ENCODE measurements at places on chromosomes 2 and 18.
A peak's percentile ranks its signal among the peaks of the same experiment; 100 is the strongest.

GRCh38 chr2:59462422-59463197 is 1090.8 kb downstream of the BCL11A start:
- peak; percentile 32 for DNase-seq

DNA sequence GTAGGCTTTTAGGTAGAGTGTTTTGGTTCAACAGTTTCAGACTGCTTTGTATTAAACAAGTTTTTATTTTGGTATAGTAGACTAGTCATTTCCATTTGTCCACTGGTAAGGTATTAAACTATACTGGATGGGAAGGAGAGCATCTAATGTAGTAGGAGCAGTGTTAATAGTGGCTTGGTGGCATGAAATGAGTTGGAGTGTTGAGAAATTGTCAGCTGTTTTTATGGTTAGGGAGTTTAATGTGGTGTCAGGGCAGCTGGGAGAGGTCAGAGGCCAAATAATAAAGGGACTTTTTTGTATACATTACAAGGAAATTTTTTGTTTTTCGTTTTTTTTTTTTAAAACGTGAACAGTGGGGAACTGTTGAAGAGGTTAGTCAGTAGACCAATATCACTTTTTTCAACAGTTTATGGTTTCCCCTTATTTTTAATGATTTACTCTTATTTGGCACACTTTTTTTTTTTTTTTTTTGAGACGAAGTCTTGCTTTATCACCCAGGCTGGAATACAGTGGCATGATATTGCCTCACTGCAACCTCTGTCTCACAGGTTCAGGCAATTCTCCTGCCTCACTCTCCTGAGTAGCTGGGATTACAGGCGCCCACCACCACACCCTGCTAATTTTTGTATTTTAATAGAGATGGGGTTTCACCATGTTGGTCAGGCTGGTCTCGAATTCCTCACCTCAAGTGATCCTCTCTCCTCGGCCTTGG is 21.2 kb downstream of the ACTR3 start:
- DNase-seq: no peak

- no peak for DNase-seq
Measured at GRCh38 chr2:109517118-109517889, 96.5 kb downstream of the SEPTIN10 start.

DNA sequence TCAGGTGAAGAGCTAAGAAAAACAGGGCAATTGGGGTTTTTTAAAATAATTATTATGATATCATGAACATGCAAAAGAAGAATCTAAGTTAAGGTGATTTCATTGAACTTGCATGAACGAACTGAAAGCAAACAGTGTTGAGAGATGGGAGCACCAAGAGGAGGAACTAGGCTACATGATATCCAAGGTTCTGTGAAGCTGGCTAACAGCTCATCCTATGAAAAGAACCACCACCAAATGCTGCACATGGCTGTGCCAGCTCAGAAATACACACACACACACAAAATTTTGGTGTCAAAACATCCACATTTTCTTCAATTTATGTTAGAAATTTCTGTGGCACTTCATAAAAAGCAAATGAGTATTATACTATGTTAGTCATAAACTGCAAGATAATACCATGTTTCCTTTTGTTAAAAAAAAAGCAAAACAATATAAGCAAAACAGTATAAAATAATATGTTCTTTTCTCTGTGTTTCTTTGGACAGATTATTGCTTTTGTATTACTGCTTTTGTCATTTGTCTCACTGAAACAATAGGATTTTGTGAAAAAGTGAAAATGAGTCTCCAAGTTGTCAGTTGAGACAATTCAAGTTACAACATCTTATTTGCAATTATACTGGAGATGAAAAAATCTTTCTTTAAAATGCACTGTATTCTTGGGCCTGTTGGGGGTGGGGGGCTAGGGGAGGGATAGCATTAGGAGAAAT is 12.6 kb upstream of the TTC32 start:
- no peak for DNase-seq

DNA sequence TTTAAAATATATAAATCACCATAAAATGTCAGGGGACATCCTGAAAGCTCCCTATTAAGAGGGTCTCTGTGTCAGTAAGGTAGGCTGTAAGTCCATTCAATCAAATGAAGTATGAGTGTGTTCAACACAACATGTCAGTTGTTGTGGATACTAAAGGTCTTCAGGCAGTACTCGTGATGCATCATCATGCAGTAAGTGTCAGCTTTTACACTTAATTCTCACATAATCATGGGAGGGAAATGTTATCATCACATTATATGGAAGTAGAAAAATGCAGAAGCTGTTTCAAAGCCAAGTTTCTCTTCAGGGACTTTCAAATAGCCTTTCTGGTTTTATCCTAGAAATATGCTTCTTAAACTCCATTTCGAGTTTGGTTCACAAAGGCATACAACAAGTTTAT is 477.1 kb upstream of the ID2 start:
- DNase-seq: no peak

DNA sequence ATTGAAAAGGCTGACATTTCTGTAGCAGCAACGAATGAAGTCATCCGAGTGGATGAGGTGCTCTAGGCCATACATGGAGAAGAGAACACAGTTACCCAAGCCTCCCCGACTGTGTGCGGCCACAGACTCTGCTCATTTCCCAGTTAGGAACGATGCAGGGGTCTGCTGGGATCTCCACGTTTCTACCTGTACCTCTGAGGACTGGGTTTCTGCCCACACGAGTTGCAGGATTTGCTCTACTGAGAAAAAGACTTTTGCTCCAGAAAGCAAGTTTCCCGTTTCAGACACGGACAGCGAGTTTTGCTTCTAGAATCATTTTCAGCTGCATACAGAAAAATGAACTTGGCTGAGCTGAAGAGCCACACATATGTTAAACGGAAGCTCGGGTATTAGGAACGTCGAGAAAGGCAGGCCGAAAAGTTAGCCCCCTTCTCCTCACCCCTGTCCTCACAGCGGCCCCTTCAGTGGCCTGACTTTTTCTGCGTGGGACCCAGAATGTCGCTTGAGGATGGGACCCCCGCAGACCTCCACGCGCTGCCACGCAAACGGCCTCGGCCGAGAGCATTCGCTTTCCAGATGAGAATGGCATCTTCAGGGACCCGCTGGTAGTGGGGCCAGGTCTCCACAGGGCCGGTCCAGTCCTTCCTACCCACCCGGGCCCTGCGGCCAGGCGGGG is 582 bp upstream of the RAB31 start:
- no peak for DNase-seq

GRCh38 chr18:34084635-34085034 is 140.1 kb downstream of the NOL4 start:
- DNase-seq: no peak

DNA sequence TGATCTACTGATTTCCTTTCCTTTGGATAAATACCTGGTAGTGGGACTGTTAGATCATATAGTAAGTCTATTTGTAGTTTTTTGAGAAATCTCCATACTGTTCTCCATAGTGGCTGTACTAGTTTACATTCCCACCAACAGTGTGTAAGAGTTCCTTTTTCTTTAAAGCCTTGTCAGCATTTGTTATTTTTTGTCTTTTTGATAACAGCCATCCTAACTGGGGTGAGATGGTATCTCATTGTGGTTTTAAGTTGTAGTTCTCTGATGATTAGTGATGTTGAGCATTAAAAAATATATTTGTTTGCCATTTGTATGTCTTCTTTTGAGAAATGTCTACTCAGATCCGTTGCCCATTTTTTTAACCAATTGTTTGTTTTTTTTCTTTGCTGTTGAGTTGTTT is 33.9 kb upstream of the EPG5 start:
- no peak for DNase-seq

DNA sequence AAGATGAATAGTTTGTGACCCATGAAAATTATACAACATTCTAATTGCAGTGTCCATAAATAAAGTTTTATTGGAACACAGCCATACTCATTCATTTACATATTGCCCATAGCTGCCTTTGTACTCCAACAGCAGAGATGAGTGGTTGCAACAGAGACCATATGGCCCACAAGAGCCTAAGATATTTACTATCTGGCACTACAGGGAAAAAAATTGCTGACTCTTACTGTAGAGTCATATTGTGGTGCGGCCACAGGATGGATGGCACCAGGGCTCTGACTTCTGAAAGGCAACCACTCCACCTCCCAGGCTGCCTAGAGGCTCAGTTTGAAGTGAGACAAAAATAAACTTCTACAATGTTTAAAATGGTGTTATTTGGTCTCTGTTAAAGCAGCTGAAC is 404.0 kb upstream of the ATP5MC3 start:
- DNase-seq: peak; percentile 27

DNA sequence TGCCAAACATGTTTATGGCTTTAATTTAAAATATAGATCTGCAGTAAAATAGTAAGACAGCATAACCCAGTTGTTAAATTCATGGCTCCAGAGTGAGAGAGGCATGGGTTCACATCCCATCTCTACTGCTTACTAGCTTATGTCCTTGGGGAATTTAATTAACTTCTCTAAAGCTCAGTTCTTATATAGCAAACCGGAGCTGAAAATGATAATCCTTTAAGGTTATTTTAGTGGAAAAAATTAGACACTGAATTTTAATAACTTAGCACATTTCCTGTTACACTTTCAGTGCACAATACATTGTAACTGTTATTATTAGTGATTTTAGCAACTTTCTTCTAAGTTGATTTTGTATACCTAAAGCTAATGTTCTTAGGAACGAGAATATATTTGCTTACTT is 14.8 kb downstream of the SCN9A start:
- DNase-seq: no peak

DNA sequence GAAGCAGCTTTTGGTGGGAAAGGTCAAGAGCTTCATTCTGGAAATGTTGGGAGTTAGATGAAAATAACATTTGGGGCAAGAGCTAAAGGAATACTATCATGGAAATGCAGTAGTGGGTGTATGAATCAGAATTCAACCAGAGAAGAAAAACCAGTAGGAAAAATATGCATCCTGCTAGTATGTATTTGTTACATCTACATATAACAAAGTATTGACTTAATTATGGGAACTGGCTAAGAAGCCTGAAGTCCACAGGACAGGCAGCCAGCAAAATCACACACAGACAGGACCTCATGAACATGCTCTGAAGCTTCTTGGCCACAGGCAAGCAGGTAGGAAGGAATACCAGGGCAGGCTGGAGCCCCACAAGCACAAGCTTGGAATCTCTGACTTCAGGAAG is 185.8 kb downstream of the FBXO15 start:
- DNase-seq: no peak

DNA sequence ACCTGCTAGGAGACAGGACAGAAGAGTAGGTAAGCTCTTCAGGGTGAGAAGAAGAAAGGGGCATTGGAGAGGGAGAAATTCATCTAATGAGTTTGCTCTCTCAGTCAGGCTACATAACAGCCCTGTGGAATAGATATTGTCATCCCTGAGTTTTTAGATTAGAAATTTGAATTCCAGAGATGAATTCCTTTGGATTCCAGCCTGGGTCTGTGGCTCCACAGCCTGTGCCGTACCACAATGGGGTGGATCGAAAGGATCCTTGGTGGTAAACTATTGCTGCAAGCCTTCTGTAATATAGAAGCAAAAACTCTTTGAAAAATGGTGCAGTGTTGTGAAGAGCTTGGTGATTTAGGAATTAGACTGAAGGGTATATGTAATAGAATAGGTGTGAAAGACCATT is 21.0 kb downstream of the MYO1B start:
- no peak for DNase-seq

GRCh38 chr2:199819746-199820145 is 31.2 kb downstream of the FTCDNL1 start:
- no peak for DNase-seq
